Esophagus muscularis mucosa (tissue), 4 donors: ENCODE measurements at places on chromosomes 16 and 17. TPM values are rescaled to one million over a fixed set of nuclear protein-coding genes. Genes with fewer than 3 reads are reported as not detected.

The MEOX1 gene
- total RNA-seq: 10.3 TPM

The EPX gene
- not detected for total RNA-seq

The CACNG1 gene
- not detected for total RNA-seq

The MVP gene
- 110 TPM for total RNA-seq

The C17orf113 gene
- 0.83 TPM for total RNA-seq

DNA sequence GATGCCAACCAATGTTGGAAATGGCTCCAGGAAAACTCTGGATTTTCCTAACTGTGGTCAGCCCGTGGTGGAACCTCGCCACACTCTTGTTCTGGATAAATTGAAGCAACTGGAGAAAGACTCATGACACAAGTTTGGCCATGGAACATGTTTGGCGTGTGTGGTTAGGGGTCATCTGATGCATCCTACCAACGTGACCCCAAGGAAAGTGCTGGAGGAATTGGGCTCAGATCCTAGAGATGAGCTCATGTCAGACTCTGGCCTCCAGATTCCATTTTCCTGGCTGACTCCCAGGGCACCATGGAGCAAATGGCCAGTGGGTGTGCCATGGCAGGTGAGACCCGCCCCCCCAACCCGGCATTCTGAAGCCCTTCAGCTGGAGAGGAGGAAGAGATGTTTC, 58.5 kb downstream of the CACNG5 start:
- DNase-seq: no peak

- DNase-seq: peak; percentile 78
Measured at GRCh38 chr17:12362853-12363455, 302.7 kb upstream of the MYOCD start.

- DNase-seq: no peak
Measured at GRCh38 chr16:8935989-8936388, 27.7 kb downstream of the USP7 start.

DNA sequence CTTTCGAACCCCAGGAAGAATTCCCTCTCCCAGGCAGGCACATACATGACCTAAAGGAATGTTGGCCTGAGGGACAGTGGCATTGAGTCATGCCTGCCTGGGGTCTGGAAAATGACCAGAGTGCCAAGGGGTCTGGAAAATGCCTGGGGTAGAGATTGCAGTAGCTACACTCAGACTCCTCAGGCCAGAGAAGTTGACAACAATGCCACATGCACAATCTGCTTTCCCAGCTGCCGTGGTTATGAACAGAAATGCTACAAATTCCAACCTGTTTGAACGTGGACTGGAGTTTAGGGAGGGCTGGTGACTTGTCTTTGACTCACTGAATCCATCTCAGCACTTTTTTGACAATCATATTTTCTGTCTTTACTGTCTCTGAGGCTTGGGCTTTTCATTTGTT, 250.0 kb downstream of the ABCC12 start:
- no peak for DNase-seq

- no peak for DNase-seq
Measured at GRCh38 chr16:79893445-79893844, 292.9 kb upstream of the MAF start.

DNA sequence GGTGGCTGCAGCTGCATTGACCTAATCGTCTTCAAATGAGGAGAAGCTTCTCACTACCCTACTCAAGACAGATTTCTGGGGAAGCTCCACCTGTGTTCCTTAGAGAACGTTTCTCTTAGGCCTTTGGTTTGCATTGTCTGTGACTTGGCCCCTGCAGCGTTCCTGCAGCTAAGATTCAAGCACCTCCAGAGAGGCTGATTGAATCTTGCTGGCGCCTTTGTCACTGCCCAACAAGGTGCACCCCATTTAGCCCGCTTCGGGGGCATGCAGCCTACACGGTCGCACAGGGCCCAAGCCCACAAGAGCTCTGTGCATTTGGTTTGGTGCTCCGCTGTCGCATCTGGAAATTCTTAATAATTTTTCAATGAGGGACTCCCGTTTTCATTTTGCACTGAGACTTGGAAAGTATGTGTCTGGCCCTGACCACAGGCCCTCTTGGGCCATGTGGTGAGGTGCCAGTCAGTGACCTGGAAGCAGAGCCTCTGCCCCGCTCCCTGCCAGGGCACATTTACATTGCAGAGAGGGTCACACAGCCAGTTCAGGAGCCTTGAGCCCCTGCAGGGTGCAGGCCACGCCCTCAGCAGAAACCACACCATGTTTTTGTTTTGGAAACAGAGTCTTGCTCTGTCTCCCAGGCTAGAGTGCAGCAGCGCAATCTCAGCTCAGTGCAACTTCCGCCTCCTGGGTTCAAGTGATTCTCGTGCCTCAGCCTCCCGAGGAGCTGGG, 51.1 kb upstream of the CACNG5 start:
- no peak for DNase-seq

GRCh38 chr17:8685381-8685780, 54.9 kb upstream of the MYH10 start:
- DNase-seq: no peak

- no peak for DNase-seq
Measured at GRCh38 chr17:75877752-75878173, 618 bp downstream of the TRIM47 start.

GRCh38 chr16:84562174-84562815, 55.6 kb downstream of the COTL1 start:
- DNase-seq: no peak

DNA sequence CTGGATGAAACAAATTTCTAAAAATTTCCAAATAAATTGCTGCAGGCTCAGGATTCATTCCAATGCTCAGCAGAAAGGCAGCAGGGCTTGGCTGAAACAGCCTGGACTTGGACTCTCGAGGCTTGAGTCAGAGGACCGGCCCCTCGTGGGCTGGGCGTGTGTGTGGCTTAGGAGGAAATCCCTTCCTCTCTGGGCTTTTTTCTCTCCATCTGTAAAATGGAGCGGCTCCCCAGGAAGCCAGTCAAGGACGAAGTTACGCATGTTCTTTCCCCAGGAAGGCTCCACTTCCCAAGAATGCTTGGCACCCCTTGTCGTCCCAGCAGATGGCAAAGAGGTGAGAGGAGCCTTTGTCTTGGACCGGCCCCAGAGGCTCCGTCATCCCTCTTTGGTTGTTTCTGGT, 13.5 kb downstream of the SLC46A1 start:
- no peak for DNase-seq

DNA sequence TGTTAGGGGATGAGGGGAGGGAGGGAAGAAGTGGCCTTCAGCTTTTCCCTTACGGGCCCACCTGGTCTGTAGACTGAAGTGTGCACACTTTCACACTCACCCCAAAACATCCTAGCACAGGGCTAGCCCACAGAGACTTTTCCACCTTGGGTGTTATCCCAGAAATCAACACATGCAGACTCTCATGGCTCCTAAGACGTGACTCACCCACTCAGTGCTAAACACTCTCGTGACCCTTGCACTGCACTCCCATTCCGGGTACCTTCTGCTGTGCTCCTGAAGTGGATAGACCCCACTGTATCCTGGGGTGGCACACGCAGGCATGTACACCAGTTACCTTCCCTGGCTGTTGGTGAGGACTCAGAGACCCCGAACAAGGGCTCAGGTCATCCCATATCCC, 23.0 kb upstream of the ABCC3 start:
- DNase-seq: no peak

DNA sequence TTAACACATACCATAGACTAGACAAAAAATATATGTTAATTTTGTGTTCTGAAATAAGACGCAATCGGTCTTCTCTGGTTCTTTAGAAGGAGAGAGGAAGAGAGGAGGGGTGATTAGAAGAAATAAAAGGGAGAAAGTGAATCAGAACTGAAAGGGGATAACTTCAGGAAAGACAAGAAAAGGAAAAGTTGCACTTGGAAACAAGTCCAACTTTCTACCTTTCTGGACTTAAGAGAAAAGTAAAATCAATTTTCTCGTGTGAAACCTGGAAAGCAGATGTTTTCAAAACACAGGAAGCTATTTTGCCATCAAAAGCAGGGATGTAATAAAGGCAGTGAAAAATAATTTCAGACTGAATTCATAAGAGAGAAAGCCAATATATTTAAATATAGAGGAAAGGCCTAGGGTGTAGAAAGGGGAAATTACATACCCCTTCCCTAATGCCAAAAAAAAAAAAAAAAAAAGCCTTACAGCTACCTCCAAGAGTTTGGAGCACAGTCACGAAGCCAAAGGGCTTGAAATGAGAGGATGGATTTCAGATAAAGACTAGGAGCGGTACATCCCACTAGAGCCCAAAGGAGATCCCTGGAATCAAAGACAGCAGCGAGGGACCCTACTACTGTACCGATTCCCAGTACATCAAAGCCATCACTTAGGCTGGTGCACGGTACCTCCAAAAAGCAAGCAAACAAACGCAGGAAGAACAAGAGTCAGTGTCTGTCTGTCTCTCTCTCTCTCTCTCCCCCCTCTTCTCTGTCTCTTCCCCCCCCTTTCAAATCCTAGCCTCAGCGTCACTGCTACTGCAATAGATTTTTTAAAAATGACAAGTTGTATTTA, 12.1 kb upstream of the ZFHX3 start:
- no peak for DNase-seq

DNA sequence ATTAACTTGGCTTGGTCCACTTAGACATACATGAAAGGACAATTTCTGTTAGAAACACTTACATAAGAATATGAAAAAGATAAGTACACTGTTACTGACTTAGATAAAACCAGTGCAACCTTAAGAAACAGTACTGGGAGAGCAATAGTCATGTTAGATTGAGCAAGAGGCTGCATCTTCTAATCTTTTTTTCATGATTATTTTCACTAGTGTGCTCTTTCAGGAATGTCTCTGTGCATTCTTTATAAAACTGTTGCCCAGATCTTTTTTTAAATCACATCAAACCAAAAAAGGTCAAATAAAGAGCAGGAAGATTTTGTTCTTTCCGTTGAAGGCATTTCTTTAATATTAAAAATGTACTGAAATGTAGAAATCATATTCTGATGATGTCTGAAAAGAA, 100.7 kb upstream of the AXIN2 start:
- DNase-seq: no peak

- DNase-seq: no peak
Measured at GRCh38 chr16:534856-535445, 7.4 kb downstream of the CAPN15 start.
